Stimulated activated CD8-positive, alpha-beta memory T cell treated with anti-CD3 and anti-CD28 coated beads, Interleukin-4, amount 100 ng/mL, for 1 hour (primary cell): ENCODE measurements at places on chromosomes 7 and 10.

GRCh38 chr7:25360451-25360850 is 132.2 kb upstream of the NPVF start:
- DNase-seq = no peak

DNA sequence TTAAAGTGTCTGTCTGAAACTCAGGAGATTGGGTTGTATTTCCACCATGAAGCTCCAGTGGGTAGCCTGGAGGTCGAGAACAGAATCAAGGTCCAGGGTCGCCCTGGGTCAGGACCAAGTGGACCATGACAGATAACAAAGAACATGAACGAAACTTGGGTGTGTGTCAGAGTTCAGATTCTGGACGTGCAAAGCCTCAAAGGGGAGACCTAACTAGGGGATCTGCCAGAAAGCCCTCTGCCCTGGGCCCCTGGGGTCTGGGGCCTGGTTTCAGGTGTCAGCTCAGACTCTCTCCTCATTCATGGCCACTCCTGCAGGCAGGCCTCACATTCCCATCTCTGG is 1.6 kb downstream of the RASSF4 start:
- DNase-seq = no peak

DNA sequence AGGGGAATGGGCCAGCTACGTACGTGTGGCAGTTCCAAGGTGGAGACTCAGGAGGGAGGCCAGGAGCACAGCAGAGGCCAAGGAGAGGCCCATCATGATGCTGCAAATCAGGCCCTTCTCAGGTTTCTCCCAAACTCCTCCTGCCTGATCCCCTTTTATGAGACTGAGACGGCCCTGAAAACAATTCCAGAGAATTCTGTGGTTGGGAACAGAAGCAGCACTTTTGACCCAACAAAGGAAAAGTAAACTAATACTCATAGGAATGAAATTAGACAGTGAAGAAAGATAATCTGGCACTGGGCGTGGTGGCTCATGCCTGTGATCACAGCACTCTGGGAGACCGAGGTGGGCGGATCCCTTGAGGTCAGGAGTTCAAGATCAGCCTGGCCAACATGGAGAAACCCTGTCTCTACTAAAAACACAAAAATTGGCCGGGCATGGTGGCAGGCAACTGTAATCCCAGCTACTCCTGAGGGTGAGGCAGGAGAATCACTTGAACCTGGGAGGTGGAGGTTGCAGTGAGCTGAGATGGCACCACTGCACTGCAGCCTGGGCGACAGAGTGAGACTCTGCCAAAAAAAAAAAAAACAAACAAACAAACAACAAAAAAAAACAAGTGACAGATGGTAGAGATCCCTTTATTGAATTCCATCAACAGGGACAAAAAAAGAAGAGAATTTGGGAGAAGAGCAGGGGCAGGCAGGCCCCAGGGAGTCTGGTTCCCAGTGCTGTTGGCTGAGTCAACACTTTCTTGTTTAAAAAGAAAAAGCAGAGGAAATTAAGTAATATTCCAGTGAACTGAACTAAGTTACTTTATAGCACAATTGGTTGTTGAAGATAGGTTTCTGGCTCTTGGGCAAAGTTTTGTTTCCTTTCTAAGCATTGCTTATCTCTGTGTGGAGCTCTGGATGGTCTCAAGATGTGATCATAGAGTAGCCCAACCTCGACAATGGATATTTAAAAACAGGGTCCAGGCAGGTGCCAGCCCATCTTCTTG is at the start of gene CCL26:
CCL26 (minus strand) TSS at position 131 of the 997 bp plus-strand sequence; CDS start at position 96, 35 bp downstream.
- no peak for DNase-seq

GRCh38 chr10:128480601-128481000 is 354.4 kb upstream of the MKI67 start:
- DNase-seq = no peak

DNA sequence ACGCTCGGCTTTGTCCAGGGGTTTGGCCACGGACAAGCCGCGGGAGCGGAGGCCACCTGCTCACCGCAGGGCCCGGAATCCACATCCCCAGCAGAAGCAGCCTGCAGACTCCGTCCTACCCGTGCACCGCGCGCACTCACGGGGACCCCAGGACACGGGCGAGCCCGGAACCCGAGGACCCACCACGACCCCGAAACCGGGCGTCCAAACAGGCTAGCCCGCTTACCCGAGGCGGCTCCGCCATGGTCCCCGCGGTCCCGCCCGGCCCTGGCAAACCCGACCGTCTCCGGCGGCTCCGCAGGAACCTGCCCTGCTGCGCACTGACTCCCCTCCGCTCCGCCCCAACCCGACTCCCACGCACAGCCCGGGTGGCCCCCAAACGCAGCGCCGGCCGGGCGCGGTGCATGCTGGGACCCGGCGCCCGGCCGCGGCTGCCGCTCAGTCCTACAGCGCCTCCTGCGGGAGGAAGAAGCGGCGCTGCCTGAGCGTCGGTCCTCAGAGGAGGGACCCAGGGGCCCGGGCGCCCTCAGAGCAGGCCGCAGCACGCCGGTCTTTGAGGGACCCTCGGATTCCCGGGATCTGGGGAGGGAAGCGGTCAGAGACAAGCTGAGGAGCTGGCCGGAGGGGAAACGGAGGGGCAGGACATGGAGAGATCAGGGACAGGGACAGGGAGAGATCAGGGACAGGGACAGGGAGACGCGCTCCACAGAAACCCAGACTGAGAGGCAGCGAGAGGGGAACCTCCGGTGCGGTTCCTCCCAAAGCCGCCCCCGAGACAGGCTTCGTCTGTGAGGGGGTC is at the start of gene ZNF786:
ZNF786 (minus strand) TSS at position 322 of the 799 bp plus-strand sequence; CDS start at position 244, 78 bp downstream.
- DNase-seq = peak; percentile 74

- no peak for DNase-seq
Measured at GRCh38 chr10:79243181-79244067, 103.8 kb upstream of the PPIF start.

GRCh38 chr10:59240582-59241183 is 64.2 kb downstream of the PHYHIPL start:
- no peak for DNase-seq

DNA sequence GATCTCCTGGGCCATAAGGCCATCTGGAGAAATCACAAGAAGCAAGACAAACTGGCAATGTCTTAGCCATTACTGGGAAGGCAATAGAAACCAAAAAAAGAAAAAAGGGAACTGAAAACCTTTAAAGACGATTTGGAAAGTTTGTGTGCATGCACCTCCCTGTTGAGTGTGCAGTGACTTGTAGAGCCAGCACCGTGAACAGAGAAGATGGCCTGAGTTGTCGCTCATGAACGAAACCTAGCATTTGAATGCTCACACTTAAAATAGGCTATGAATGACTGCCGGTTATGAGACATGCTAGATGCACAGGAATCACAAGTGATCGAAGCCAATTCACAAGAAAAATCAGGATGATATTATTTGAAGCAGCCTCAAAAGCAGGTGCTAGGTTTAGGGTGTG is 151.3 kb upstream of the ADO start:
- DNase-seq = no peak

GRCh38 chr7:22499044-22499443 is 944 bp downstream of the STEAP1B start:
- DNase-seq = no peak

DNA sequence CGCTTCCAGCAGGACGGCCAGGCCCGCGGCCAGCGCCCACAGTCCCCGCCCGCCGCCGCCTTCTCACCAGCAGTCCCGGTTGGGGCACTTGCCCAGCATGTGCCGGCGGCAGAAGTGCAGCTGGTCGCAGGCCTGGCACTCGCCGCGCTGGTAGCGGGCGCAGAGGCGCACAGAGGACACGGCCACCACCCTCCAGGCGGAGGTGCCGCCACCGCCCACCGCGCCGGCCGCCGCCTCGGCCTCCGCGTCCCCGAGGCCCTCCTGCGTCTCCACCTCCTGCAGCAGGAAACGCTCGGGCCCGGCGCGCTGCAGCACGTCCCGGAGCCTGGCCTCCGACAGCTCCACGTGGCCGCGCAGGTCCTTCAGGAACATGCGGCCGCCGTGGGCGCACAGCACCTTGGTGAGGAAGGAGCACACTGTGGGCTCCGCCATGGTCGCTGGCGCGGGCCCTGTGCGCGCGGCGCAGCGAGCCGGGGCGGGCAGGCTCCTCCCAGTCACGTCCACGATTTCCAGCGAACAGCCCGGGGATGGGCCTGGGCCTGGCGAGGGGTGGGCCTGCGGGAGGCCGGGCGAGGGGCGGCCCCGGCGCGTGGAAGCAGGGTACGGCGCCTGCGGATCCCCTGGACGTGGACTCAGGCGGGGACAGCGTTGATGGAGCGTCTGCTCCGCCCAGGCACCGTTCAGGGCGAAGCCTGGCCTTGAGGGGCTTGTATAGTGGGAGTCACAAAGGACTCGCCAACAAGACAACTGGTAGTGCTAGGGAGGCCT is at the start of gene ZC3HAV1L:
ZC3HAV1L (minus strand) TSS at position 457 of the 768 bp plus-strand sequence; CDS start at position 432, 25 bp downstream.
- no peak for DNase-seq

- DNase-seq = no peak
Measured at GRCh38 chr7:964401-965231, 10.1 kb upstream of the ADAP1 start.

- no peak for DNase-seq
Measured at GRCh38 chr10:64023926-64024470, 502.8 kb downstream of the REEP3 start.

DNA sequence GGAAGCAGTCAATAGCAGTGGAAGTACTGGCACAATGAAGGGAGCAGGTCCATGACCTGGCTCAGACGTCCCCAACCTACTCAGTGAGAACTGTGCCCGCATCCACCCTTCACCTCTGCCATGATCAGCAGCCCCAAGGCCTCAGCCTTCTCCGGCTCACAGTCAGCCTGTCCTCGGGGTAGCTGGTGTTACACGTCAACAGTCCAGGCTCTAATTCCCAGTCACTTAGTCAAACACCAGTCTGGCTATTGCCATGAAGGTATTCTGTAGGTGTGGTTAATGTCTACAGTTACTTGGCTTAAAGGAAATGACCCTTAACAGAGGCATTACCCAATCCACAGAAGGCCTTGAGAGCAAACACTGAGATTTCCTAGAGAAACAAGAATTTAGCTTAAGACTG is 49.1 kb downstream of the GRB10 start:
- DNase-seq = no peak

GRCh38 chr7:5997210-5997808 is 11.5 kb downstream of the PMS2 start:
- DNase-seq = no peak

DNA sequence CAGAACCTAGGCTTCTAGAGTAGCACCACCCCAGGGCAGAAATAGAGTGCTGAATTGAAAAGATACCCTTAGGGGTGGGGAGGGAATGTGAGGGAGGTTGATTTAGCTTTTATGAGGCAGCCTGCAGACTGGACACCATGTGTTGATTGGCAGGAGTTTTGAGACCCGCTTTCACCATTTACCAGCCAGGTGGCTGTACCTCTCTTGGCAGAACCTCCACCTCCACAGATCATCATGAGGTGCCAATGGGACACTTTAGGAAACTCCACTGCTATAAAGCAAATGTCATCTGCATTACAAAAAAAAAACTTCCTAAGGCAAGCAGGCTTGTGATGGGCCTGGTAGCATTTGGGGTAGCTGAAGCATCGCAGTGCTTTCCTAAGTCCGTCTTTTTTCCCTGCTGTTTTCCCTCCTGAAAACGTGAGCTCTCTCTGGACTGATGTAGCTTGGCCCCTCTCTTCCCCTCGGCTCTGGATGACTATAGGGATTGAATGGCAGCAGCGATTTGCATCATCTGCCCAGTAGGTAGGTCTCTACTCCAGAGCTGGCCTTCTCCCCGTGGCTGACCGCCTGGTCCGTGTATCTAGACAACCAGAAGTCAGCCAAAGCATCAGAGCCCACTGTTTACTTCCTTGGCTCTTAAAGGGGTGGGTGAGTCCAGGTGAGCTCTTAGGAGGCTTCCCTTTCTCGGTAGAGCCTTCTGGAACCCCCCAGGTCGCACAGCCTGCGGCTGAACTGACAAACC is 1.3 kb downstream of the PCBD1 start:
- DNase-seq = no peak

DNA sequence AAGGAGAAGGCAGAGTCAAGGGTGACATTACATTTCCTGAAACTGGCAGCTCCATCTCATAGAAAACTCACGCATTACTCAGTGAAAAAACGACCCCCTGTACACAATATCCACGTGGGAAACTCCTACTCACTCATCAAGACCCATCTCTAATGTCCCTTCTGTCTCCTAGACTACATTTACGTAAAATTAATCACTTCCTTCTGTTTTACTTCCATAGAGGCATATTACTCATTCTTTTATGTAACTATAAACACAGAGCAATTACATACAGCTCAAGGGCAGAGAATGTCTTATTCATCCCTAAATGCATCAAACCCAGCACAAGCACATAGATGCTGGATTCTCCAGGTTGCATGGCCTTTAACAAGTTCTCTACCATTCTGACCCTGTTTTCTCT is 281.8 kb downstream of the KCNMA1 start:
- DNase-seq = no peak
